ENCODE measurements at places on chromosomes 12 and 14.

GRCh38 chr12:124556074-124556466, 11.3 kb downstream of the NCOR2 start:
- no peak for DNase-seq

- DNase-seq, result no peak
Measured at GRCh38 chr14:92209141-92209540, 87.4 kb downstream of the CPSF2 start.

GRCh38 chr14:104604458-104605449, at the start of gene TMEM179:
Gene TMEM179, minus strand, starts transcription at chr14:104604772. Its CDS starts 31 bp downstream, at chr14:104604741.
- no peak for DNase-seq

DNA sequence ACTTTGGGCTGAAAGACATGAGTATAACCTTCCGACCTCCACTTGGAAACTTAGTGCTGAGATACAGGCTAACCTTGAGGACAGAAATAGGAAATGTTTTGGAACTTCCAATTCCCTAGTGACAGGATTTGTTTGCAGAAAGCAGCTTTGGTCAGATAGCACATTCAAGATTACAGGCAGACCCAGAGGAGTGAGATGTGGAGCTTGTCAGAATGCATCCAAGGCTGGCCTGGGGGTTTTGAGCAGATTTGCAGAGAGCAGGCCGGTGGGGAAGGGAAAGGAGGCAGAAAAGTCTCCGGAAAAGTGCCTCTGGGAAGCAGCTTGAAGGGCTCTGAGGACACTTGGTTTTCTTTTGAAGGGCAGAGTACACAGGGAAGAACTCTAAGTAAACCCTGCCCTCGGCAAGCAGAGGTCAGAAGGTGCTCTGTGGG, 180.3 kb downstream of the ETV6 start:
- no peak for DNase-seq

DNA sequence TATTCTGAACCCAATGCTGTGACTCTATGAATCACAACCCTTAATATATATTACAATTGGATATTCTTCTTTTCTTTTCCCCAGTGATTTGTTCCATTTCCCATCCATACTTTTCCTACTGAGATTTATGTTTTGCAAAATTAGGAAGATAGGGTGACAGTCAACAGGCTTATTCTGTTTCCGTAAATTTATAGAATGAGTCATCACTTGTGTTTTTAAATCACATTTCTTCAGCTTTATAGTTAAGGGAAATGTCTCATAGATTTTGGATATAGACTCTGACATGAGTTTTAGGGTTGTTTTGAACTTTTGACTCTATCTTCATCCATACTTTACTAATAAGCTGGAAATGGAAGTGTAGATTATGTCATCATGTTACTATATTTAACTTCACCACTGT, 661.6 kb upstream of the FBXO33 start:
- DNase-seq, result no peak

DNA sequence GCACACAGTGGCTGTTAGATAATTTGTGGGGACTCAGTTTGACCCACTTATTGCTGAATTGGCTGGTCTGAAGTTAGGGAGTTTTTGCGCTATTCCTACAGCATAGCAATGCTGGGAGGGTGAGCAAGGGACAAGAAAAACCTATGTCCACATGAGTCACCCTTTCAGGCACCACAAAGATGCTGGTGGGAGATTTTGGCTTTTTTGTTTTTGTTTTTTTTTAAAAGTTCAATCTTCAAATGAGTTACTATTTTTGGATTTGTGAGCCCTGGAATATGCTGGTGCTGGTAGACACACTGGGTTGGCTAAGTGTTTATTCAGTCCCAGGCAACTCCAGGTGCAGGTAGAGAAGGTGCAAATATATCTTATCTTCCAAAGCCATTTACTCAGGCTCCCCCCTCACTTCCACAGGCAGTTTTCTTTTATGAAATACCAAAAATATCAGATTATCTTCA, 143.4 kb downstream of the BTG1 start:
- no peak for DNase-seq

GRCh38 chr12:109582636-109583035, 9.0 kb downstream of the MVK start:
- DNase-seq, result peak; percentile 4

- DNase-seq, result no peak
Measured at GRCh38 chr12:122499991-122500684, 594 bp downstream of the ZCCHC8 start.

DNA sequence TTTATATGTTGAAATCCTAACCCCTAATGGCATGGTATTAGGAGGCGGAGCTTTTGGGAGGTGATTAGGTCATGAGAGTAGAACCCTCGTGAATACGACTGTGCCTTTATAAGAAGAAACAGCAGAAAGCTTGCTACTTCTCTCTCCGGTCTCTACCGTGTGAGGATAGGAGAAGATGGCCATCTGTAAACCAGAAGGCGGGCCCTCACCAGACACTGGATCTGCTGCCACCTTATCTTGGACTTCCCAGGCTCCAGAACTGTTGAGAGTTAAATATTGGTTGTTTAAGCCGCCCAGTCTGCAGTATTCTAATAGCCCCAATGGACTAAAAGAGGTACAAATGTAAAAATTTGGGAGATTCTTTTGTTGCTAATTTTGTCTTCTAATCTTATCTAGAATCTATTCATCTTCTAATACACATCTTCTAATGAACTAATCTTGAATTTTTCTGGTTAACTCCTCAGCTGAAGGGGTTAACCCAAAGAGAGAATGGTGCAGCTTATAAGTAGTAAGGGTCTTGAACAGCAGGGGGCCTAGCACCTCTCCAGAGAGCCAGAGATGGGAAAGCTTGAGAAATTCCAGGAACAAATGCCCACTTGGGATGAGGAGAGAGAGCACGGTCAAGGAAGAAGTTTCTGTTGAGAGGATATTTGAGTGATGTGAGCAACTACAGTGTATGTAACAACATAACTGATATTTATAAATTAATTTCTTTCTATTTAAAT, 264.0 kb upstream of the GRIP1 start:
- DNase-seq, result no peak

DNA sequence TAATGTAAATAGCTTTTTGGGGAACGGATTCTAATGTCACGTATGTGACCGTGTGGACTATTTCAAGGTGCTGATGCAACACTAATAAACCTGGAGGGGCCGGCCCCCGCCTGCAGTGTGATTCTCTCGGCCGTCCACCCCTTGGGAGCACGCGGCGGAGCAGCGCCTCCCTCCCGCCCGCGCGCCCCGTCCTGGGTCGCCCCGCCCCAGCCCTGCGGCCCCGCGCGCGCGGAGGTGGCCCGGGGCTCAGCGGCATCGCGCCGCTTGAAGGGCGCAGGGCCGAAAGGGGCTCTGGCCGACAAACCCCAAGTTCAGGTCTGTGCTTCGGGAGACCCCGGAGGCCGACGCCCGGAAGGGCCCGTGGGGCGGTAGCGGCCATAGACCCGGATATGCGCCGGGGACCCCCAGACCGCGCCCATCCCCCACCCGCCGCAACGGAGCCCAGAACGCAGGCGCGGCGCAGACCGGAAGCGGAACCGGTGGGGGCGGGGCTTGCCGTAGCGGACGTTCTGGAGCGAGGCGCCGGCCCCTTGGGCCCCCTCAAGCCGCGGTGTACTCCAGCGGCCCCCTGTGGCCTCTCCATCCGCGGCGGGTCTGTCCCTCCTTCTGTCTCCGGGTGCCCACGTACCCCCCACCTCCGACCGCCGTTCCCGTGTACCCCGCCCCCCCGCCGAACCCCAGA, at the start of gene TEX22:
Gene TEX22 (plus strand): TSS at position 495 of the 682 bp plus-strand sequence. CDS start 803 bp downstream, outside the sequence.
- DNase-seq, result no peak

- DNase-seq, result no peak
Measured at GRCh38 chr12:91617818-91618217, 435.2 kb upstream of the DCN start.

DNA sequence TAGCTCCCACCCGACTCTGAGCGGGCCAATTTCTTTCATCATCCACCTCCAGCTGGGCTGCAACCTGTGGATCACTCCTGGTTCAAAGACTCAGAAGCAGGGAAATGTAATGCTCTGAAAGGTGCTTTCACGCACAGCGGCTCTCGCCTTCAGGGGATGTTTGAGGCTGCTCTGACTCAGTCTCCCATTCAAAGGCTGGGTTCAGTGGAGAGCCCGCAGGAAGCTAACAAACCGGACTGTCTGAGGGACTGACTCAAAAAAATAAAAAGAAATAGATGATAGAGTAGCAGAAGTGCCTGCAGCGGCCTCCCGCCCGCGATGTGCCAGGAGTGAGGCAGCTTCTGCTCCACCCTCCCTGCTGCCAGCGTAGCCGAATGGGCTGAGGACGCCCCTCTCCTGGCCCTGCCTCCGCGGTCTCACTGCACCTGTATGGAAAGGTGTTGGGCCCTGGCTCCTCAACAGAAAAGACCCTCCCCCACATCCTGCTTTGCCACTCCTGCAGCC, 98.0 kb downstream of the GCH1 start:
- DNase-seq, result no peak

DNA sequence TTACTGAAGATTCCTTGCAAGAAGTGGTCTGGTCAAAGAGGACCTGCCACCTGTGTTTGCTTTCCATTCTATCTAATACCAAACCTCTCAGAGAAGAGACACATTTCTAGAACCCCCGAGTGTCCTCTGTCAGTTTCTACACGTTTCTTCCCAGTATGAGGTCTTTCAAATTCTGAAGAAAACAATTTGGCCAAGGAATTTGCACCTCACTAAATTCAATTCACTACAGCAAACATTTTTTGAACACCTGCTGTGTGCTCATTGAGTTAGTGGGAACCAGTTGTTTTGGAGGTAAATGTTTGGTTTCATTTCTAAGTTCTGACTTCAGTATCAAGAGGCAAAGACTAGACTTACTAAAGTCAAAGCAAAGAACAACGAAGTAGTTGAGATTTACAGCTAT, 19.4 kb downstream of the GPR19 start:
- DNase-seq, result no peak

DNA sequence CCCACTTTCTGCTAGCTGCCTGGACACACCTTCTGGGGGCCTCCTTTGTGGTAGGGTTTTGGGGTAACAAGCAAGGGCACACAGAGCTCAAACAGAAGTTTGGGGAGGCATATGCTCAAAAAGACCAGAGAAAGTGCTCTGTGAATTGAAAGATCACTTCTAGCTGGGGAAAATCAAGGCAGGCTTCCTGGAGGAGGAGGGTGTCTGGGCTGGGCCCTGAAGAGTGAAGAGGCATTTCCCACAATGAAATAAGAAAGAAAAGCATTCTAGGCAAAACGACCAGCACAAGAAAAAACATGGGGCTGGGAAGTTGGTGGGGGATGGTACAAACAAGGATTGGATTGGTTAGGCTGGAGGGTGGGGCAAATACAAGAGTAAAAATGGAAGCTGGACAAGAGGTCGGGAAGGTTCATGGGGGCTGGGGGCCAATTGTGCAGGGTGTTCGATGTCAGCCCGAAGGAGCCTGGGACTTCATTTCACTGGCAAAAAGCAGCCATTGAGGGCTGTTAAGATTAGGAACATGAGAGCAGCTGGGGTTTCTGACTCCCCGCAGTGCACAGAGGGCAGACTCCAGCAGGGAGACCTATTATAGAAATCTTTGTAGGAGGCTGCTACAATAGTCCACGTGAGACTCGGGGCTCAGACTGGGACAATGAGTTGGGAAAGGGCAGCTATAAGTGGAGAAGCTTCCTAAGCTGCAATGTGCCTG, 51.5 kb upstream of the CMKLR1 start:
- DNase-seq, result no peak

GRCh38 chr14:102616799-102617198, 24.4 kb downstream of the RCOR1 start:
- DNase-seq, result no peak

DNA sequence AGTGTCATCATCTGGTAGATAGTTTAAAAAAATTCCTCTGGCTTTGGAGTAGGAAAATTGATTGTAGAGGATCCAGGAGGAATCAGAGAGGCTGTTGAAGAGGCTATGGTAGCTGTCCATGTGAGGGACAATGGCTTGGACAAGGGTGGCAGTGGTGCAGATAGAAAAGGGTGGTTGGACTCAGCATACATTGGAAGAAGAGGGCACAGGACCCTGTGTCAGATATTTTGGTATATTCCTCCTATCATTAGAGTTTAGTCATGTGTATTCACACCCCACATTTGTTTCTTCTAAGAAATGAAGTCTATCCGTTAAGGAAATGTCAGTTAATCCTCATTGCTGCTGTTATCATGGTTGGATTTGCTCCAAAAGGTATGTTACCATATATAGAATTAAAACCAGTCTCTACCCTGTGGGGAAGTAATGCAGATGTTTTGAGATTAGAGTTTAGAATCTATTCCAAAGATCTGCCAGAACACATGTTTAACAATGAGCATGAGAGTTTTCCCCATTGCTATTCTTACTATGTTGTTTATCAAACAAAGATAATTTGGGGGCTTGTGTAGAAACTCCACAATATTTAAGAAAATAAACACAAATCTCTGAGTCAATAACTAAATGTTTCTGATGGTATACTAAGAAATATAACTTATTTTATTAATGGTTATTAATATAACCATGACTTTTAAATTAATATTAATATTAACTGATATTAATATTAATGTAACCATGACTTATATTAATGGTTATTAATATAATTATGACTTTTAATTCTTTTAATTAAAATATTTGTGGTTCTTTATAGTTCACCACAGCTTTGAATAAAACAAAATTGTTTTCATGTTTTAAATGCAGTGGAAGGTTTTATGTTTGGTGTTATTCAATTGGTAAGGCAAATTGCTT, 80.9 kb downstream of the CRADD start:
- DNase-seq, result no peak

GRCh38 chr14:75736845-75737485, 75.9 kb downstream of the TTLL5 start:
- DNase-seq, result no peak

DNA sequence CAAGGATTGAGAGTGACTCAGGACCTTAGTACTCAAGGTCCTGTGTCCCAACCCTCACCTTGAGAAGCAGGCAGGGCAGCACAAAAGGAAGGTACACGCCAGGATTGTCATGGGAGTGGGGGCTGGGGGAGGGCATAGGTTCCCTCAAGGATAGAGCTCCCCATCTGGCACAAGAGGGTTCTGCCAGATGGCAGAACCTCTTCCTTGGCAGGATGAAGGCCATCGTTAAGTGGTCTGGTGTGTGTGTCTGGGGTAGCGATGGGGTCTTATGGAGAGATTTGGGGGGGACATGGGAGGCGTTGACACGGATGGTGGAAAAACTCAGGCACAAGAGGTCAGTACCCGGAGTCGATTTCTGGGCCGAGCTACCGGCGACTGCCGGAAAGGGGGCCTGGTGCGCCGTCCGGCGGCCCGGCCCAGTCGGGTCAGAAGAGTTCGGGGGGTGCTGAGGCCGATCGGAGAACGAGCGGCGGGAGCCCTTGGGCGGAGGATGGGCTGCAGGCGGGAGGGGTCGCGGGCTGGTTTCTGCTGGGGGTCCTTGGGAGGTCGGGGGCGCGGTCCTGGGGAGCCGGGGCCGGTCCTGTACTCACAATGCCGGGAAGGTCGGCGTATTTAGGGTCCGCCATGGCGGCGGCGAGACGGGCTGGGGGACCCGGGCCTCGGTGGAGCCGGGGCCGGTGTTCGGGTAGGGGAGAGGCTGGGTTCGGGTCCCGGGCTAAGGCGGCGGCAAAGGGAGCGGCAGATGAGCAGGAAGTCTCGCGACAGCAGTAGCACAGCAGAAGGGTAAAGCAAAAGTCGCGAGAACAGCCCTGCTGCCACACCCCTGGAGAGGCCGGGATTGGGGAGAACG, at the start of gene DCTN2:
Gene DCTN2 (minus strand): TSS at position 755 of the 850 bp plus-strand sequence. CDS start 129 bp downstream, at position 626.
- DNase-seq, result no peak
